ENCODE measurements at places on chromosomes 1 and 21.

DNA sequence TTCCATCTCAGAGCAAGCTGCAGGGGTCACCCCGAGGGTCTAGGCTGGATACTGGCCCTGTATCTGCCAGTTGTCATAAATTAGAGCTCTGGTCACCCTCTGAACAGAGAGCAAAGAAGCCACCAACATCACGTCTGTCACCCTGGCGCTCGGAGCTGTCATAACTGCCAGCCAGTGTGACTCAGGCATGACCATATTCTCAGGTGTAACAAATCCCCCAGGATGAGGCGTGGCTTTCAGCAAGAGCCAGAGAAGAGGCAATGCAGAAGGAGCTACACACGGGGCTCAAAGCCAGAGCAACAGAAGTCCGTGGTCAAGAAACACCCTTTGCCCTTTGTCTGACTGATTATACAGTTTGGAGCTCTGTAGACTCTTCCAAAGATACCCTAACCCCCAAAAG lies 40.0 kb downstream of the PRAMEF20 start:
- no peak for DNase-seq

GRCh38 chr1:201721082-201722049 lies 107.6 kb upstream of the IPO9 start:
- no peak for DNase-seq

DNA sequence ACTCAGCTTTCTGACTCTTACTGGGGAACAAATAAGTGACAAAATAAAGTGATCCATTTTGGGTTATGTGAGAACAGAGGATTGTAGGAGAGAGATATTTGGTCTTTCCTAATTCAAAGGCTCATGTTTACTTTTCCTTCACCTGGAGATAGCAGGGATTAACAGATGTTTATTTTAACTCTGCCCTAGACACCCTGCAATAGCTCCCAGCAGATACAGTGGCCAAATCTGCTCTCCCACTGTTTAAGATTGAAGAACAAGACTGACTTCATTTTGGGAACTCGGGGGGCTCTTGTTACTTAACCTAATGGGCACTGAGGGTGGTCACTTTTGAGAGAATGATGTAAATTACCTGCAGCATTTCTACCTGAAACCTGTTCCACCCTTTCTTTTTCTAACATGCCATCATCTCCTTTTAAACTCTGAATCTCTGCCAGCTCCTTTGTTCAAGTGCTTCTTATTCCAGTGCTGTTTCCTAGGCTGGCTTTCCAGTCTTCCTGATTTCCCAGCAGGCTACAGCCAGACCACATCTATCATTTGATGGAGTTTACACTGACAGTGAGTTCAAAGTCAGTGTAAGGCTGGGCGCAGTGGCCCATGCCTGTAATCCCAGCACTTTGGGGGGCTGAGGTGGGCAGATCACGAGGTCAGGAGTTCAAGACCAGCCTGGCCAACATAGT lies 90.0 kb downstream of the SELENOF start:
- DNase-seq: no peak

- no peak for DNase-seq
Observed at GRCh38 chr1:25947027-25947426, 40.8 kb upstream of the STMN1 start.

- DNase-seq: no peak
Observed at GRCh38 chr1:24920533-24920925, 9.5 kb downstream of the RUNX3 start.

DNA sequence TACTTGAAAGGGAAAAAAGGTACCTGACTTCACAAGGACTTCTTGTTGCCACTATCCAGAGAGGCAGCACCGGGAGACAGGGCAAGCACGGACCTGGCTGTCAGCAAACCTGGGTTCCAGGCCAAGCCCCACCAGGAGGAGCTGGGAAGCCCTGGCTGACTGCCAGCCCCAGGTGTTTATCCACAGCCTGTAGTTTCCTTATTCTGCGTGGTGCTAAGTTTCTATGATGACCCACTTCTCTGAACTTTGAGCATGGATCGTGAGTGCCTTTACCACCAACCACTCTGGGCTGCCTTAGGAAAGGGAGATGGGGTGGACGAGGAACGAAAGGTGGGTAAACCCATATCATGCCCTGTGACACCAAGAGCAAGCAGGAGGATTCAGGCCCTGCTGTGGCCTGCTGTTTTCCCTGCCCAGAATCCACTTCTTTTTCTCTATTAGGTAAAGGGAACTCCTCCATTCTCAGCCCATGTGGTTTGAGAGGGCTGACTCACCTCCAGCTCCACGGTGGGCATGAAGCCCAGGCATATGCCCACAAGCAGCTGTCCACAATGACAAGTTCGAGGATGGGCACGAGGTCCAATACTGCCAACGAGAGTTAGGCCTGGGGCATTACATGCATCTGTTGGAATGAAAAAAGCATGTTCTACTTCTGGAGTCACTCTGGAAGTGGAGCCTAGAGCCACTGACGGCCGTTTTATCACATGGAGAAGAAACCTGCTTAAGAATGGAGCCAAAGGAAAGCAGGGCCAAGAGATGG lies 20.3 kb downstream of the TSPAN2 start:
- no peak for DNase-seq

DNA sequence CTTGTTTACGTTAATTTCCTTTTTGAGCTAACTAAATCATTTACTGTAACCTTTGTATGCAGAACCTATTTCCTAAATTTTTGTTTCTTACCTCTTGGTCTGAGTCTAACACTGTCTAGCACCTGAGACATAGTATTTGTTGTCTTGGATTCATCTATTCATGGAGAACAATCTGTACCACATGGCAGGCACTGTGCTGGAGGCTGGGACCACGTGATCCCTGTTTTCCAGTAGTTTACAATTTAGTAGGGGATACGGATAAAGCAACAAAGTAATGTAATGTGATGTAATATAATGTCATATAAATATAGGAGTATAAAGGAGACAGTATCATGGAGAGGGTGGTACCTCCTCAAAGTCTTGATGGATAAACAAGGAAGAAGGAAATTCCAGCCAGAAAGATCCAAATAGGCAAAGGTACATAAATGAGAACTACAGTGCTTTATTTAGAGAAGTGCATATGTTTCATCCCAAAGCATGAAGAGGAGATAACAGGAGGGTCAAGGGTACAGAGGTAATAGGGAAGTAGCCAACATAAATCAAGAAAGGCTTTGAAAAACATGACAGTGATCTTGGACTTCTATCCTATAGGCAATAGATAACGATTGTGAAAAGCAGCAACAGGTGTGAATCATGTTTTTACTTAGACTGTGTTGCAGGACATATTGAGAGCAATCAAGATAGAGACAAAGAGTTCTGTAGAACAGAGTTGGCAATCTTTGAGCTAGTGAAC lies 25.9 kb upstream of the CLCA4 start:
- no peak for DNase-seq

GRCh38 chr1:167136806-167137205 lies 42.9 kb downstream of the STYXL2 start:
- DNase-seq: no peak

DNA sequence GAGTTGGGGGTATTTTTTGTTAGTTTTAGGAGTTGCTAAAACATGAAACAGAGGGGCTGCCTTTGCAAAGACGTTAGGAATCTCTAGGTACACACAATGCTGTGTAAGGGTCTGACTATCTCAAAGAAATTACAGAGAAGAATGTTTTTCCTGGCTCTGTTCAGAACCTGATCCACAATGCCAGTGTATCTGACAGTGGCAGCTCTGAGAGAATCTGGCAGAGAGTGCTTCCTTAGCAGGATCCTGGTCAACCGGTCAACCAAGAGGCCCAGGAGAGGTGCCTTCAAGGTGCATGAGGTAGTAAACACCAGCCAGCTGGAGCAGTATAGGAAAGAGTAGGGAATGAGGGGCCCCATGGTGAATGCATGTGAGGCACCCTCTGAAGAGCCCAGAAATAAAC lies 40.9 kb upstream of the RGS1 start:
- DNase-seq: no peak

- DNase-seq: peak; percentile 55
Observed at GRCh38 chr1:160101037-160101716, 2.8 kb upstream of the IGSF8 start.

GRCh38 chr1:39573736-39574624 lies 2.6 kb downstream of the PABPC4 start:
- no peak for DNase-seq

DNA sequence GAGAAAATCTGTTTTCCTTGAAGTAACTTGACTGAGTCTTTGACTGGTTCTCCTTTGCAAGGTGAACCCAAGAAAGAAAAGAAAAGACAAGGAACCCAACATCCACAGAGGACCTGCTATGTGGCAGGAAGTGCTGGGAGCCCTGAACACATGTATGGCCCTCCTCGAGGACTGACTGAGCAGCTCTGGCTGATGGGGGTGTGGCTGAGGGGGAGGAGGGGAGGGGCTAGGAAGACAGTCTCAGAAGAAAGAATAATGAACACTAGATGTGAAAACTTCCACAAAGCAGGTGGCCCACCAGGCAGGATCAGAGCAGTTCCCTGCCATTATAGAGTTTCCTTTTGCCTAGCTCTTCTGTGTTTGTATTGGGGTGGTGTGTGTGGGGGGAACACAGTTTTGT lies 26.1 kb downstream of the NENF start:
- DNase-seq: no peak

DNA sequence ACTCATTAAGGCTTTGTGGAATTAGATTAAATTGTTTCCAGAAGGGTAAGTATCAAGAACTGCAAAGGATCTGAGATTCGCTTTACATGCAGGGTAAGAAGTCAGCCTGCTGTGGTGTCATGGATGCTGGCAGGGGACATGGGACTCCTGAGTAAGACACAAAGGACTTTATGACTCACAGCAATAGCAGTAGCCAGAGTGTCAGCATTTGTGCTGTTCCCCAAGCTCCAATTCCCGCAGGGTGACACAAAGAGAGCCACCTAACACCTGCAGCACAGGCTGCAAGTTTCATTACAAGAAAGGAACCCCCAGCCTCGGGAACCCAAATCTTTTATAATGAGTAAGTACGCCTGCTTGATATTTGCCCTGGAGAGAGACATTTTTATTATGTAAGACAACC lies 298.1 kb upstream of the POU3F1 start:
- DNase-seq: no peak

- no peak for DNase-seq
Observed at GRCh38 chr1:112743174-112744008, 28.3 kb upstream of the PPM1J start.

DNA sequence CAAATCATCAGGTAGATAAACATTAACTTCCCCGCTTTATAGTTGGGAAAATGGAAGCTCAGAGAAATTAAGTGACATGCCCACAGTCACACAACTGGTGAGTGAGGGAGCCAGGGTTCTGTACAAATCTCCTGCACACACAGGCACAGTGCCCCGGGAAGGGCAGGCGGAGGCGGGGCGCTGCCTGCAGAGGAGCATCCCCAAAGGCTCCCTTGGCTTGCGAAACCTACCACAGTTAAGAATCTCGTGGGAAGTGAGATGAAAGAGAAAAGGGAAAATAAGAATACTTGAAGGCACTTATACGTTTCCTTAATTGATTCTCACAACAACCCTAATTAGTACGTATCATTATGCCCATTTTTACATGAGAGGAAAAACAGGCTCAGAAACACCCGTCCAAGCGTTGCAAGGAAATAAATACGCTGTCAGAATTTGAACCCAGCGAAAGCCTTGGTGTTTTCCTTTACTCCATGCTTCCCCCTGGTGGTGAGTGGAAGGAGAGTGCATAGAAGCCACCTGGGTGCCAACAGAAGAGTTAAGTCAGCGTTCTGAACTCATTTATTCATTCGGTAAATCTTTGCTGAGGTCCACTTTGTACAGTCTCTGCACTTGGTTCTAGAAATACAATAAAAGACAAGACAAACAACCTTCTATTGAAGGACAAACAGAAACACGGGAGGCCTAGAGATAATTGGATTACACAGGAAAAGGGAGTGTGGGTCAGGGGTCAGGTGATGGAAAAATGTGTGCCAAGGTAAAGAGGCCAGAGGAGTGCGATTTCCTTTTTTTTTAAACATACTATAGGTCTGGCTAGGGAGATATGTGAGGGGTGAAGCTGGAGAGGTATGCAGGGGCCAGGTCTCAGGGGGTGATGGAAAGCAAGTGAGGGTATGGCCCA lies 28.4 kb downstream of the ACP6 start:
- peak; percentile 28 for DNase-seq

- no peak for DNase-seq
Observed at GRCh38 chr1:1917995-1918900, 831 bp downstream of the TMEM52 start.

DNA sequence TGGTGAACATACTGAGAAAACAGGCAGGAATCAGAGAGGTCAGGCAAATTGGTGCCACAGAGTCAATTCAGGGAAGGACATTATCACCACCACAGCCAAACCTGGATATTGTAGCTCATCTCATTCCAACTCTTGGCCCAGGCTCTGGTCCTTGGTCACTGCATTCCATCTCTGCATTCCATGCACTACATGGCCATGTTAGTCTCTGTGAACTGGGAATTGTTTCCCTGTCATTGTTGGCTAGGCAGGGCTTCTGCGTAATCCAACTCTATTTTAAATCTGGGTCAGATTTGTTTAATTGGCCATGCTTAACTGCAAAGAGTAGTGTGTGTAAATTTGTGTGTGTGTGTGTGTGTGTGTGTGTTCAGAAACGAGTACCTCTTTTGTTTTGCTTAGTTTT lies 837.6 kb upstream of the ADAMTS5 start:
- no peak for DNase-seq

GRCh38 chr1:183331091-183331742 lies 87.0 kb downstream of the NMNAT2 start:
- no peak for DNase-seq

GRCh38 chr1:210739627-210740026 lies 394.3 kb downstream of the KCNH1 start:
- no peak for DNase-seq

DNA sequence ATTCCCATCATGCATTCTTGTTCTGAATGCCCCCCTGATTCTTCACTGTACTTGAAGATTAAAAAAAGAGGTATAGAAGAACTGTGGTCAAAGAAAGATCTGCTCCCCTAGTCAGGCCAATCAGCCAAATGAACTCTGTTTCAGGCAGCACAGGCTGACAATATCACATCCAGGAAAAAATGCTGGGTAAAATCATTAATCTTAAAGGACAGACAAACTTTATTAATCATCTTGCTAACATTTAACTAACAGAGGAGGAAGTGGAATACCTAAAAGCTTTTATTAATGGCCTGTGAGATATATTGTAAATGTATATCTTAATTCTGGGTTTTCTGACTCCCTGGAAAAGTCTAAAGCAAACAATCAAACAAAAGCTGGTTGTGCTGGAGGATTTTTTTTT lies 660.5 kb upstream of the PRMT6 start:
- DNase-seq: no peak

GRCh38 chr1:53104289-53104913 lies 38.0 kb downstream of the SLC1A7 start:
- DNase-seq: no peak

GRCh38 chr1:20381045-20381641 lies 90.5 kb downstream of the VWA5B1 start:
- DNase-seq: no peak

Measured in stimulated activated CD4-positive, alpha-beta T cell treated with anti-CD3 and anti-CD28 coated beads, TNF-alpha, amount 100 ng/mL, for 48 hours (primary cell).